Activated T-cell treated with anti-CD3 and anti-CD28 coated beads, Interleukin-2, amount 50 U/mL, for 4 hours (primary cell): ENCODE measurements at places on chromosomes 1 and 21. TPM values are rescaled to one million over a fixed set of nuclear protein-coding genes. Genes with fewer than 3 reads are reported as not detected.

GRCh38 chr1:66452162-66452561 lies 81.8 kb upstream of the SGIP1 start:
- DNase-seq, result no peak

DNA sequence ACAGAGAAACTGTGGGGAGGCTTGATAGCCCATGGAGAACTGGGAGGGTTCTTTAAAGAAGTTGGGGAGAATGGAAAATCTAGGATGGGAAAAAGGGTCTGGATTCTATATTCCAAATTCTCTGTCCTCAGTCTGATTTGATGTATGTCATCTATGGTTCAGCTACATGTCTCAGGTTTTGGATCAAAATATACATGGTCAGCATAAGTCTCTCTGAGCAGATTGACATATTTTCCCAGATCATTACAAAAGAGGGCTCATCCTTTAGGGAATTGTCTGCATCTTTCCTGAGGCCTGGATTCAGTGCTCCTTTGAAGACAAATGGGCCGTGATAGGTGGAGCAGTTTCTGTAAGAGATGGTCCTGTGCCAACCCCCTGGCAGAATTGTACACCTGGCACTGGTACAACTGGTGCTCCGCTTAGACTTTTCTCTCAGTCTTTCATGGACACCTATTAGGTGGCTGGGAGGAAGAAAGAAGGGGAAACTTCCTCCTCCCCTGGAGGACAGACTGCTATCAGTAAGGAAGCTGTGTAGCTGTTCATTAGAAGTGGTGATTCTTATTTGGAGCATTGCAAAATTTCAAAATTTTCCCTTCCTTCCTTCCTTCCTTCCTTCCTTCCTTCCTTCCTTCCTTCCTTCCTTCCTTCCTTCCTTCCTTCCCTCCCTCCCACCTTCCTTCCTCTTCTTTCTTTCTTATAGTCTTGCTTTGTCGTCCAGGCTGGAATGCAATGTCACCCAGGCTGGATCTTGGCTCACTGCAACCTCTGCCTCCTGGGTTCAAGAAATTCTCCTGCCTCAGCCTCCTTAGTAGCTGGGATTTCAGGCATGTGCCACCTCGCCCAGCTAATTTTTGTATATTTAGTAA lies 26.1 kb upstream of the RGL1 start:
- no peak for DNase-seq

The ACOT11 gene
- total RNA-seq, result 0.35 TPM

DNA sequence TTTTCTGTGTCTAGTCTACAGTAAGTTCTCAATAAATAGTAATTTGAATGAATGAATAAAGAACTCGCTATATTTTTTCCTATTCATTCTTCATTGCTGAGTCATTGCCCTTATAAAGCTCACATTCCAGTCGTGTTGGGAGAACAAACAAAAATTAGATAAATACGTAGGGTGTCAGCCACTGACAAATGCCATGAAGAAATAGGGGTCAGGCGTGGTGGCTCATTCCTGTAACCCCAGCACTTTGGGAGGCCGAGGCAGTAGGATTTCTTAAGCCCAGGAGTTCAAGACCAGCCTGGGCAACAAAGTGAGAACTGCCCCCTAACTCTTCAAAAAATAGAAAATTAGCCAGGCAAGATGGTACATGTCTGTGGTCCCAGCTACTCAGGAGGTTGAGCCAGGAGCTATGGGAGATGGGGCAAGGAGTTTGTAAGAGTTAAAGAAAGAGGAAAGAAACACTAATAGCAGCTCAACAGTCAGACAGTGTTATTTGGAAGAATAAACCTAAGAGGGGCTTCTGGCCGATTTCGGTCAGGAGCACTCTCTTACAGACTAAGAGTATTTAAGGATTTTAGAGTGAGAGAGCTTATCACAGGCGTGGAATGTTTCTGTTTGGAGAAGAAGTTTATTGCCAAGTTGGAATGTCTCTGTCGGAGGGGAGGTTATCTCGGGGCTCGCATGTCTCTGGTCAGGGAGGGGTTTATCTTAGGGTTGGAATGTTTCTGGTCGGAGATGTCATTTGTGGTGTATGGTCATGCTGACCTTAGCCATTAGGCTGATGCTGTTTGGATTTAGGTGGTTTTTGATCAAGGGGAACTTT lies 1.8 kb upstream of the CHML start:
- DNase-seq, result no peak

GRCh38 chr1:226597616-226598454 lies 49.3 kb downstream of the STUM start:
- DNase-seq, result no peak

GRCh38 chr21:45033791-45034555 lies 40.4 kb upstream of the ADARB1 start:
- no peak for DNase-seq

DNA sequence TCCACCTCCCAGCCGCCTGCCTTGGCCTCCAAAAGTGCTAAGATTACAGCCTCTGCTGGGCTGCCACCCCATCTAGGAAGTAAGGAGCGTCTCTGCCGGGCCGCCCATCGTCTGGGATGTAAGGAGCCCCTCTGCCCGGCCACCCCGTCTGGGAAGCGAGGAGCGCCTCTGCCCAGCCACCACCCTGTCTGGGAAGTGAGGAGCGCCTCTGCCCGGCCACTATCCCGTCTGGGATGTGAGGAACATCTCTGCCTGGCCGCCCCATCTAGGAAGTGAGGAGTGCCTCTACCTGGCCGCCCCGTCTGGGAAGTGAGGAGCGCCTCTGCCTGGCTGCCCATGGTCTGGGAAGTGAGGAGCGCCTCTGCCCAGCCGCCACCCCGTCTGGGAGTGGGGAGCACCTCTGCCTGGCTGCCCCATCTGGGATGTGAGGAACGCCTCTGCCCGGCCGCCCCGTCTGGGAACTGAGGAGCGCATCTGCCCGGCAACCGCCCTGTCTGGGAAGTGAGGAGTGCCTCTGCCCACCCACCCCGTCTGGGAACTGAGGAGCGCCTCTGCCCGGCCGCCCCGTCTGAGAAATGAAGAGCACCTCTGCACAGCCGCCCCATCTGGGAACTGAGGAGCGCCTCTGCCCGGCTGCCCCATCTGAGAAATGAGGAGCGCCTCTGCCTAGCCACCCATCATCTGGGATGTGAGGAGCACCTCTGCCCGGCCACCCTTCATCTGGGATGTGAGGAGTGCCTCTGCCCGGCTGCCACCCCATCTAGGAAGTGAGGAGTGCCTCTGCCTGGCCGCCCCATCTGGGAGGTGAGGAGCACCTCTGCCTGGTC lies 137.8 kb upstream of the PALMD start:
- DNase-seq, result no peak

- DNase-seq, result no peak
These were observed 102.7 kb upstream of the NGF start for GRCh38 chr1:115440733-115441132.

The TRABD2B gene
- total RNA-seq, result not detected

DNA sequence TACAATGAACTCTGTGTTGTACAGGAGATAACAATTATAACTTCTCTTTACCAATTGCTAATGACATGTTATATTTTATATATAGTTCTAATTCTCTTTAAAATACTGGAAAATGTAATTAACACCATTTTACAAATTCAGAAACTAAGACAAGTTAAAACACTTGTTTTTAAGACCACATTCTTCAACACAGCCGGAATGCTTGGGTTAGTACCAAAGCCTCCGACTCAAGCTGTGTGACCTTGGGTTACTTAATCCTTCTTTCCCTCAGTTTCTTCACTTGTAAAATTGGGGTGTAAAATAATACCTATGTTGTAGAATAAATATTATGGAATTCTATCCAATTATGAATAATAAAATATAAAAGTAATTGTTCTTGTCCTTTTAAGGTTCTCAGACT lies 378.7 kb downstream of the USH2A start:
- no peak for DNase-seq

- no peak for DNase-seq
These were observed 214.4 kb downstream of the SLC35F3 start for GRCh38 chr1:234118911-234119310.
